Activated T-cell treated with anti-CD3 and anti-CD28 coated beads, Interleukin-2, amount 50 U/mL, for 72 hours (primary cell): ENCODE measurements at places on chromosomes 7 and 10. TPM values are rescaled to one million over a fixed set of nuclear protein-coding genes. Genes with fewer than 3 reads are reported as not detected.

DNA sequence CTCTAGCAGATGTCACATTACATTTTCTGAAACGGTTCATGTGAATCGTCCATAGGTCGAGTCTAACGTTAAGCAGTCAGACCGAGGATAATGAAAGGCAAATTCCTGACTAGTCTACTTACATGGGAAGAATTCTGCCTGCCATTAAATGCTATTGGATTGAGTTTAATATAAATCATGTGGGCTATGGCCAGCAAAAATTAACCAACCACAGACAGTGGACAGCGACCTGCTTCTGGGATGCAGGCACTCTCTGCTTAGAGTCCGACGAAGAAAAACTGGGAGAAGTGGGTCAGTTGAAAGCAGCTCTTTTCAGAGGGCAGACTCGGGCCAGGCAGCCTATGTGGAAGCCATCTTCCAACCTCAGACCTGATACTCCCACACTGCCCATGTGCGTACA, 16.6 kb downstream of the PIP4K2A start:
- no peaks in the 10 kb centered on the region for H3K27me3 ChIP-seq
- no peak for DNase-seq
- H3K36me3 ChIP-seq, result peaks cover 2% of the 10 kb centered on the region
- no peak overlapping the region for H3K4me3 ChIP-seq
- H3K27ac ChIP-seq, result peak overlapping the region; percentile 75
- H3K4me1 ChIP-seq, result peaks cover 87% of the 10 kb centered on the region

Gene WDFY4
- 0.58 TPM for total RNA-seq

Gene MUC3A
- not detected for total RNA-seq

DNA sequence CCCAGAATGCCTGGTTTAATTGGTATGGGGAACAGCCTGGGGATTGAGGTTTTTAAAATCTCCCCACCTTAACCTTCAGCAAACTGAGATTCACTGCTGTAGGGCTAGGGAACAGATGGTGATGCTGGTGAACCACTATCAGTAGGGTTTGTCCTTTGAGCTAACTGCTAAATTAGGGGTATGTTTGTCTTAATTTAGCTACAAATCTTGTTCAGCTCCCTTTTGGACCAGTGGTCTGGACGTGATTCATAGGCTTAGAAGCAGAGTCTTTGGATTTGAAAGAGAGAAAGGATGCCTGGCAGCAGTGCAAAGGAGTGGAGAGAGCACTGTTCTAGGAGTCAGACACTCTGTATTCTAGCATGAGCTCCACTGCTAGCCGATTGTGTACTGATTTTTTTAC, 2.8 kb downstream of the HDAC9 start:
- H3K4me1 ChIP-seq, result peaks cover 19% of the 10 kb centered on the region
- peaks cover 13% of the 10 kb centered on the region for H3K27me3 ChIP-seq
- no peak for DNase-seq
